ENCODE measurements at places on chromosomes 7 and 10.
A peak's percentile ranks its signal among the peaks of the same experiment; 100 is the strongest.

DNA sequence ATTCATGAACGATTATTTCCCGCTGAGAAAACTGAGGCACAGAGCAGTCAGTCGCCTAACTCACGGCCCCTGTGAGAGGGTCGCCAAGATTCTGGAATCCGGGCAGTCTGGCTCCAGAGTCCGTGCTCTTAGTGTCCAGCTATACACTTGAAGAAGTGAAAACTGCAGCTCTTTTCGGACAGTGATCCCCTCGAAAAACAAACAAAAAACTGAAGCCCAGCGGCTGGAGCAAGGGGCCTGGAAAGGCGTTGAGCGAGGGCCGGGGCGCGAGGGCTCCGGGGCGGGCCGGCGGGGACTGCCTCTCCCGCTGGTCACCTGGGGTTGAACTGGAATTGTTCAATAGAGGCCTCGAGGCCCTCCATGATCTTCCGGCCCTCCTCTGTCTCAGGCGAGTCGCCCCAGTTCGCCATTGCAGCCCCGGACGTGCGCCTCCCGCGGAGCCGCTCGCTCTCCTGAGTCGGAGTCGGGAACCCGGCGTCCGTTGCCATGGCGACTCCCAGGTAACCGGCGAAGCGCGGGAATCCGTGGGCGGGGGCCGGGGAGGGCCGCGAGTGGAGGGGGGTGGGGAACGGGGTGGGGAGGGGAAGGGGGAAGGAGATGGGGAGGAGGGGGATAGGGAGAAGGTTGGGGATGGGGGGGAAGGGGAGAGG lies 881 bp downstream of the C10orf67 start:
- peak; percentile 70 for DNase-seq

DNA sequence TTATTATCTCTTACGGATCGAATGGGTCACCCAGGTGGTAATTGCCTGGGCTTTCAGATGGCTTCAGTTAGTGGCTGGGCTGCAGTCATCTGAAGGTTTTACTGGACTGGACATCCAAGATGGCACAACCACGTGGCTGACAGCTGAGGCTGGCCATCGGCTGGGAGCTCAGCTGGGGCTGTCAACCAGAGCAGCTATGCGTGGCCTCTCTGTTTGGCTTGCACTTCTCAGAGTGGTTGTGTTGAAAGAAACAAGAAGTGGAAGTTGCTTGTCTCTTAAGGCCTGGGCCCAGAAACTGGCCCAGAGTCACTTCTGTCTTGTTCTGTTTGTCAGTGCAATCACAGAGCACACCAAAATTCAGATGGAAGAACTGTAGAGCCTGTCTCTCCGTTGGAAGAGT lies 5.7 kb upstream of the GDI2 start:
- DNase-seq = no peak

- DNase-seq = peak; percentile 45
Observed at GRCh38 chr7:116500078-116500853, 728 bp downstream of the CAV2 start.

DNA sequence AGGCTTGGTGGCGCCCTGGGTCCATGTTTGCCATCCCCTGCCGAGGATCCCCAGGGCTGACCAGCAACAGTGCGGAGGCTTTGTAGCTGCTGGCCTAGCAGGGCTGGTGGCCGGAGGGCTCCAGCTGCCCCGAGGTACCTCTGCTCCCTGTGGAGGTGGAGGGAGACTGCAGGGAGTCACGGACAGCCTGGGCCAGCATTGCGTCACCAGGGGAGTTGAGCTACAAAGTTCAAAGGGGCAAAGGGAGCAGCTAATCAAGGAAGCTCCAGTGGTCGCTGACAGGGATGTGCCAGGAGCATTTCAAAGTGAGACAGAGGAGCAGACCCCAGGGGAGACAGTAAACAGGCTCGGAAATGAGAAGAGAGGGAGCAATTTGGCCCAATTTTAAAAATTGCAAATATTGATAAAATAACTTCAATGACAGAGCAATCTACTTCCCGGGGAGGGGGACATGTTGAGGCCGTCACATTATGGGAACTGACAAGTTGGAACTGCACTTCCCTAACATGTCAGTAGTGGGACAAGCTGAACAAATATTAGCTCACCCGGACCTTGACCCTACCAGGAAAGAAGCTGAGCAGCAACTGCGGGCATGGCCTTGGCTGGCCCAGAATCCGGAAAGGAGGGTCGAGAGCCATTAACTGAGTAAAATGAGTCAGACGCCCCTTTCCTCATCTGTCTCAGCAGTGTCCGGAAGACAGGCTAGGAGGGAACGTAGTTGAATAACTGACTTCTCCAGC lies 39.4 kb downstream of the BTBD16 start:
- DNase-seq = no peak

DNA sequence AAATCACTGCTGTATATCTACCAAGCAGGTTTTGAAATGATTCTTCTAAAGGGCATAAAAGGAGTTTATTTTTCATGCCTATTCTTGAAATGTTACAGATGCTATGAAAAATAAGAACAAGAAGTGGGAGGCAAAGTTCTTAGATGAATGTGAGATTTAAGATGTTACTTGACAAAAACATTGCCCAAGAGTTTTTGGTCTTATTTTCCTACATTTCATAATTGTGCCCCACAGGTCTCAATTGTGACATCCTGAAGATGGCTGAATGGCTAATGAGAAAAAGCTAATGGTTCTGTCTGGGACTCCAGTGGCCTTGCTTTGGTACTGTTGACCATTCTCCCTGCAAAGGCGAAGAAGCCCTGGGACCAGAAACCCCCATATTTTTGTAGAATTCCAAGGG lies 43.0 kb upstream of the IFRD1 start:
- DNase-seq = no peak

All from activated CD4-positive, alpha-beta T cell treated with anti-CD3 and anti-CD28 coated beads, Interleukin-2, Interleukin-6, amounts not matched to agents 100 ng/mL and 50 ng/mL, durations not matched to agents 16 hours and 8 hours (primary cell).